Activated naive CD8-positive, alpha-beta T cell treated with anti-CD3 and anti-CD28 coated beads, Interleukin-2, amount 50 U/mL, for 24 hours (primary cell): ENCODE measurements at places on chromosomes 5 and 9.

- no peak for DNase-seq
These were observed 216.9 kb upstream of the FBXL7 start for GRCh38 chr5:15283076-15283475.

GRCh38 chr9:133713150-133713959 lies 24.8 kb downstream of the SARDH start:
- no peak for DNase-seq

- no peak for DNase-seq
These were observed 8.5 kb downstream of the DOCK8 start for GRCh38 chr9:223152-223551.

GRCh38 chr5:155689406-155689805 lies 637.6 kb upstream of the SGCD start:
- no peak for DNase-seq

- DNase-seq: no peak
These were observed 42.3 kb downstream of the FGF1 start for GRCh38 chr5:142643634-142644033.

- DNase-seq: no peak
These were observed 77.4 kb upstream of the TMEM171 start for GRCh38 chr5:73042993-73043392.

DNA sequence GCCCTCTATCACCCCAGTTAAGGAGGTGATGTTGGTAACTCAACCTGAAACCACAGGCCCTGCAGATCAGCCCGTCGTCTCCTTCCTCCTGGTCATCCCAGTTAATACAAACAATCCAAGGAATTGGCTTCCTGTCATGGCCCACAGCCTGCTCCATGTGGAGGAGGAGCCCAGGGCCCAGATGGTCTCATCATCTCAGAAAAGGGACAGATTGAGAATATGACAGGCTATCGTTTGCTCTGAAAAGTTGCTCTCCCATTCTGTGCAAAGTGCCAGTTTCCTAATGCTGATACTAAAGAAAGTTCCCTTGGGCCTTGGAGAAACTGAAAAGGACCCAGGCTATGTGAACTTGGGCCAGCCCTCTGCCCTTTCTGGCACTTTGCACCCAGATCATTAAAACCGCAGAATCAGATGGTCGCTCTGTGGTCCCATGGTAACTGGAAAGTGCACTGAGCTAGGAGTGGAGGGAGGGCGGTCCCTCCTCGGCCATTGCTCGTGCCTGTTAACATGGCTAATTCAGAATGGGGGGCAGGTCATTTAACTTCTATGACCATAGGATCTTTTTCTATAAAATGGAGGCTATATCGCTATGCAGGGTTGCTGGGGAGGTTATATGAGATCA lies 675 bp upstream of the SPAAR start:
- DNase-seq: no peak
